ENCODE measurements at places on chromosomes 16 and 17.

GRCh38 chr17:48406936-48407567 lies 23.0 kb downstream of the SKAP1 start:
- no peak for DNase-seq

DNA sequence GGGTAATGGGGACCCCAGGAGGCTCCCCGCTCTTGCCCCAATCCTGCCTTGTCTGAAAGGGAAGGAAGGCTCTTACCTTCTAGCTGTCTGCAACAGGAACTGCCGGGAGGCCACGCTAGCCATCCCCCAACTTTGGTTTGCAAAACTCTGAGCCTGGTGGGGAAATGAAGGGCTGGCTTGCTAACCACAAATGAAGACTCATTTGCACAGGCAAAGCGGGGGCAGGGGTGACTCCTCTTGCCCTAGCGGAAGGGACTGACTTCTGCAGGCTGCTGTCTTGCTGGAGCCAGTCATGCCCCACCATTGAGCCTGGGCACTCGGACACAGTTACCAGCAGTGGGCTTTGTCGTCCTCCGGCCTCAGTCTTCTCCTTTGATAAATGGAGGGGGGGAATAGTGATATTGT lies 52.6 kb downstream of the PLCG2 start:
- DNase-seq = no peak

DNA sequence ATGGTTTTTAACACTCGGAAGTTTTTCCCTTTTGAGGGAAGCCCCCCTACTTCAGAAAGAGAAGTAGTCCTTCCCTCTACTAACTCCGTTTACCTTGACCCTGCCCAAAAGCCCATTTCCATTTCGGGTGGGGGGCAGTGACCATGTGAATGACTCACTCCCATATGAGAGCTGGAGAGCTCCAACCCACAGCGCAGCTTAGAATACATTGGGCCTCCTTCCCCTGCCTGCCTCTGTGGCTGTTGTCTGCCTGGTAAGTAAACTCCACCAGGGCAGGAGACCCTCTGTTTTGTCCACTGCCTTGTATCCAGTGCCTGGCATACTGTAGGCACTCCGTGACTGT lies 985 bp downstream of the SGSM2 start:
- DNase-seq = no peak

GRCh38 chr17:56260376-56261002 lies 107.2 kb downstream of the ANKFN1 start:
- DNase-seq = no peak

DNA sequence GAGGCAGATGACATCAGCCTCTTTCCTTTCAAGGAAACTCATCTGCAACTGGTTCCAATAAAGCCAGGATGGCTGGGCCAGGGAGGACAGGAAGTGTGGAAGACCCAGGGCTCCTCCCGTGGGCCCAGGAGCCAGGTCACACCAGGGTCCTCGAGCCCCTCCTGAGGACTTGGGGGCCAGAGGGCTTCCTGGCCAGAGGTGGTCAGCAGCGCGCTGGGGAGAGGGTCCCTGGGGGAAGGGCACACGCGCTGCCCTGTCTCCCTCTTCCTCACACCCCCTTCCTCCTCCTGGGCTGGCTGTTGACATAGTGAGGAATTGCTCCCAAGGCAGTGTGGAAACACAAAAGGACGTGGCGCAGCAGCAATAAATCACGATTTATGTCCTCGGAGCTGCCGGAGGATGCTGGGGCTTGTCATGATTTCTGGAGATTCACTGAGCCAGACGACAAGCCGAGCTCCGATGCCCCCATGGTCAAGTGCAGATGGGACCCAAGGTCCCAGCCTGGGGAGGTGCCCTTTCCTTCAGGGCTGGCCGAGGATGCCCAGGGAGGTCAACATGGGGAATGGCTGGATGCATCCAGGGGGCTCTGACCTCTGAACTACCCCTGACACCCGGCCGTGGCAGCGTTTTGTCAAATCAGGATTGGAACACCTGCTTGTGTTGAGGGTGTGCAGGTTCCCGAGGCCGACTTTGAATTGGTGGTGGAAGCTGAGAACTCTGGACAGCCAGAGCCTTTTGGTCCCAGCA lies 152.6 kb downstream of the IRF8 start:
- DNase-seq = no peak

- no peak for DNase-seq
Measured at GRCh38 chr16:76535-77272, 1.3 kb upstream of the MPG start.

GRCh38 chr17:68294196-68294555 lies 2.9 kb downstream of the ARSG start:
- no peak for DNase-seq

DNA sequence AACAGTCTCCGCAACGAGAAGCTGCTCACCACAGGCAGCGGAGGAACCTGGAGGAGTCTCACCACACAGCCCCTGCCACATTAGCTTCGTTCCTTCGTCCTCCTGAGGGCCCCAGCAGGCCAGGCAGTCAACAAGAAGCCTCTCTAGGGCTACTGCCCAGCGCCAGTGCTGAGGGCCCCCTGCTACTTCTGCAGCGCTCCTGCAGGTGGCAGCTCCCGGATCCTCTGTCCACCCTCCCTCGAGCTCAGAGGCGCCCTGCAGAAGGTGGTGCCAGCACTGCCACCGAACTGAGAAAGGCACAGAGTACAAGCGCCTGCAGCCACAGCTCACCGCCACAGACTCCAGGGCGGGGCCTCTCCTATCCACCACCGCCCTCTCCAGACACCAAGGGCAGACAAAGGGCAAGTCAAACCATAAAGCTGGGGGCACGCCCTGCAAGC lies 27.3 kb downstream of the KDM8 start:
- no peak for DNase-seq

GRCh38 chr16:4426021-4426684 lies 485 bp downstream of the DNAJA3 start:
- no peak for DNase-seq

DNA sequence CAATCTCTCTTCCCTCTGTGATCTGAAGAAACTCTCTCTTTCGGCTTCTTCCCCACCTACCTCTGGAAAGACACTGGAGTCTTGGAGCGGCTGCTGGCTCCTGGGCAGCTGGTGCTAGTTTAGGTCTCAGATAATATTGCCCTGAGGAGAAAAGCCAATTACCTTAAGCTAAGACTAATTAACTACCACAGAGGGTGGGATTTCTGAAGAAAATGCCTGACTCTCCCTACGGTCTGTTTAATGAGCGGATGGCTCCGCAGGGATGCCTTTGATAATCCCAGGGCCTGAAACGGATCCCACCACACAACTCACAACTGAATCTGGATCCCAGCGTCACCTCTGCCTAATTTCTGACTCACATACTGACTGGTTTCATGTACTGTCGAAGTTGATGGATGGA lies 127.0 kb upstream of the NLRP1 start:
- no peak for DNase-seq

GRCh38 chr16:67593288-67593687 lies 31.0 kb downstream of the CTCF start:
- DNase-seq = no peak

GRCh38 chr17:60442271-60443173 lies 20.2 kb downstream of the CHCT1 start:
- DNase-seq = no peak

GRCh38 chr17:47812146-47812920 lies 9.3 kb downstream of the OSBPL7 start:
- DNase-seq = no peak

DNA sequence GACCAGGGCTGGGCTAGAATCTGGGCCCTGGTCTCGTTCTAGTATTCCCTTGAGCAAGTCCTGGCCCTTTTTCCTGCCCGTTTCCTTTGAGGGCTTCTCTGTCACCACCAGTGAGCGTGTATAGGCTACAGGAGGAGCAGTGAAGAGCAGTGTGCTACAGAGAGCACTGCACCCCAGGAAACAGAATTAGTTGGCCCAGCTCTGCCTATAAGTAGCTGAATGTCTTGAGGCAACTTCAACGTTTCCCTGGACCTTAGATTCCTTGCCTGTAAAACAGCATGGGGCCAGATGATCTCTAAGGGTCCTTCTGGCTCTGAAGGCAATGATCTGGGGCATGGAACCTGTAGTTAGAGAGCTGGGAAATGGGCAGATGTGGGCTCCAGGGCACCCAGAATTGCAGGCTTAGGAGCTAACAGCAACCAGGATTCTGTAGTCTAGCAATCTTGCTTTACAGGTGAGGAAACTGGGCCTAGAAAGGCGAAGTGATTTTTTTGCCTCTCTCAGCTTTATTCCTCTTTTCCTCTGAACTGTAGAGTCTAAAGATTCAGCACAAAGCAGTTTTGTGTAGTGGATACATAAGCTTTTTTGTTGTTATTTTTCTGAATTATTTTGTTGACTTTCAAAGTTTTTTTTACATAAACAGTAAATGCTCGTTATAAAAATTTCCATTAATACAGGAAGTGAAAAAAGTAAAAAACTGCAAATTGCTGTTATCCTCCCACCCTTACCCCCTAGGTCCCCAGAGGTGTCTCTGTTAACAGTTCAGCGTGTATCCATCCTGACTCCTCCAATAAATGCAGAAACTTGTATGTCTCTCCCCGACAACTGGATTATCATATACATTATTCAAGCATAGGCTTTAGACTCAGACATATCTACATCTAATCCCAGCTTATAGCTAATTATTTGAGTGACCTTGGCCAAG lies 1.7 kb upstream of the MYL4 start:
- no peak for DNase-seq

GRCh38 chr16:27486344-27486743 lies 63.4 kb downstream of the GTF3C1 start:
- DNase-seq = no peak

DNA sequence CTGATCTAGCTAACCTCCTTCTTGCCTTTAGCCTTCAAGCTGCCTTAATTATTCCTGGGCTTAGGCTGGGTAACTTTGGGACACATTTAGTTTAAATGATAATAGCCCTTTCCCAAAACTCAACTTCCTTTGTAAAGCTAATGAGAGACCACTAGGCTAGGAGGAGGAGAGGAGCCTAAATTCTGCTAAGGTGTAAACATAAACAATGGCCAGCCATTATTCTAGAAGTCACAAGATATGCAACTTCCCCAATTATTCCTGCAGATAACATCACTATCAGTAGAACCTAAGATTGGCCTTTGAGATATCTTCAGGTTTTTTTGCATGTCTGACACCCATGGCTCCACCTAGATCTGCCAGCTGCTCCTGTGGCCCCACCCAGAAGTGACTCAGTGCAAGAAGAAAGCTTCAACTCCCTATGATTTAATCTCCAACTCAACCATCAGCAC lies 131.2 kb upstream of the FAM20A start:
- DNase-seq = no peak

- no peak for DNase-seq
Measured at GRCh38 chr17:36657390-36657762, 56.0 kb downstream of the MRM1 start.

GRCh38 chr16:89025636-89026035 lies 48.6 kb upstream of the CBFA2T3 start:
- no peak for DNase-seq

DNA sequence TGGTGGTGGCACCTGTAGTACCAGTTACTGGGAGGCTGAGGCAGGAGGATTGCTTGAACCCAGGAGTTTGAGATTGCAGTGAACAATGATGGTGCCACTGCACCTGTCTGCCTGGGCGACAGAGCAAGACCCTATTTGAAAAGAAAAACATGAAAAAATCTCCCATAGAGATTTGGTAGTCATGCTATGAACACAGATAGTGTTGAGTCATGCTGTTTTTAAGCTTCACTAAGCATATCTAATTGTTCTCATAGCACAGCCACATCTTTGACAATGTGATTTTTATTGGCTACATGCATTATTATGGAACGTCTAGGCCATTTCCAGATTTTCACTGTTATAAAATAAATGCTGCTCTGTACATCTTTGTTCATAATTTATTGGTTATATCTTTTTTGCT lies 6.0 kb downstream of the IL34 start:
- no peak for DNase-seq

DNA sequence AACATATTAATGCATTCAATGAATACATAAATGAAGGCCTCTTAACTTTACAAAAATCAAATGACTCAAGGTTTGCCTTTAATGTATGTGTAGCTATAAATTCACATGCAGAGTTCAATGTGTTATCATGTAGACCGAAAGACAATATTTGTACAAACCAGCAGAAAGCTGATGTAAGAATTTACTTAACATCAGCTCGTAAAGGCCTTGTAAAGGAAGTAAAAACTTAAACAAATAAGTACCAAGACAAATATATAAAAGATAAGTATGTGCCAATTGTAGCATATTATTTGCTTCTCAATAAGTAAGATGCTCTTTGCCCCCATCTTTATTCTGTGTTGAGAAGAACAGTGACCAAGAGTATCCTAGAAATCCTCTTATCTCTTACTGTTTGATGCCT lies 105.7 kb downstream of the SYCE1L start:
- DNase-seq = no peak

DNA sequence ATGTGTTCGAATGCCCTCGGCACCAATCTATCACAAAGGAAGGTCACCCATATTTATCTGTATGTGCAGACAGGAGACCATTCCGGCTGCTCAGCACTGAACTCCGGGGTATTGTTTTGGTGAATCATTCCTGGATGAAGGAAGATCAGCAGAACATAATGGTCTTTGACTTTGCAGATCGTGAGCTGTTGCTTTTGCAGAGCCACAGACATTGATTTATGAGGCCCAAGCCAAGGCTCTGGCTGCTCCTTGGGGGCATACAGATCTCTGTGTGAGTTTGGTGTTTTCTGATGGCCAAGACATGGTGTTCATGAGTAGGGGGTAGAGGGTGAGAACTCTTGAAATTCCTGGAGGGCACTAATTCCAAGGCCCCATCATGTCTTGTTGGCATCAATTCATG lies 458.8 kb upstream of the HSBP1 start:
- no peak for DNase-seq

DNA sequence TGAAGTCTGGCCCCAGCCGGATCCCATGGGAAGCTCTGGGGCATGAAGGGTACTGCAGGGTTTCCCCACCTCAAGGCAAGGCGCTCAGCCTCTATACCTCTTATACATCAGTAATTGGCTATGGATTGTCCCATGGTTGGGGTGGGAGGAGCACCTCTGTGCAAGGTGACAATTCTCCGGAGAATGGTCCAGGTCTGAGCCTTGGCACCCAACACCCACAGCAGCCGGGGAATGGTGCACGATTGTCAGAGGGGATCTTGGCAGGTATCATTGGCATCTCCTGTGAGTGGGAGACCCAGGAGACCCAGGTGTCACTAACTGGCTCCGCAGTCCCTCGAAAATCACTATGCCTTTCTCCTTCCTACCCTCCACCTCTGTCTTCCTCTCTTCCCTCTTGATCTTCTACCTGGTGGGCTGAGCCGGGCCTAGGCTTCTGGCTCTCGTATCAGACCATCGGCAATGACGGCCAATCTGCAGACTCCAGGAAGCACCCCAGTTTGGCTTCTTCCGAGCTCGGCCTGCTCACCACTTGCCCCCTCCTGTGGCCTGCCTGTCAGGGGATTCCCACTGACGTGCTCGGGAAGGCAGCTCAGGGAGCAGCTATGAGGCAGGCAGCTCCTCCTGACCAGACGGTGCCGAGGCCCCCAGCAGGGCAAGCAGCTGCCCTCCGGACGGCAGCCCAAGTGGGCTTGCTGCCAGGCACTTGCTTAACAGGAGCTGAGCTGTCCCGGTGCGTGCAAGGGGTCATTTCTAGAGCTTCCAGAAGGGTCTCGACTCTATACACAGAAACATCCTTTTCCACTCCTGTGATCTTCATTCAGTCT lies 10.0 kb upstream of the CALB2 start:
- DNase-seq = no peak

- no peak for DNase-seq
Measured at GRCh38 chr17:65886315-65887245, 305.4 kb downstream of the CEP112 start.

- no peak for DNase-seq
Measured at GRCh38 chr16:83721676-83722075, 86.1 kb upstream of the HSBP1 start.

All from omental fat pad (tissue), 4 donors.